ENCODE measurements at places on chromosomes 7 and 10.

DNA sequence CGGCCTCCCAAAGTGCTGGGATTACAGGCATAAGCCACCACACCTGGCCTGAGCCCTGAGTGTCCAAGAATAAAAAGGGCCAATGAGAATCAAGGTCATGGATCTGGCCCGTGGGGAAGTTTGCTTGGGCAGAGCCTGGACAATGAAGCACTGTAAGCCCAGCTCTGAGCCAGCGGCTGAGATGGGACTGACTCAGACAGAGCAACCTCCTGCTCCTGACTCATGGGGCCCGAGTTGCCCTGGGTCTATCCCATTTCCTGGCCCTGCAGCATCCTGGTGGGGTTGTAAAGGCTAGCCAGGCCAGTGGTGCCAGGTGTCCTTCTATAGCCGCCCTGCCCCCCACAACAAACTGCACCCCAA is 5.2 kb upstream of the MYH16 start:
- DNase-seq, result peak; percentile 91

DNA sequence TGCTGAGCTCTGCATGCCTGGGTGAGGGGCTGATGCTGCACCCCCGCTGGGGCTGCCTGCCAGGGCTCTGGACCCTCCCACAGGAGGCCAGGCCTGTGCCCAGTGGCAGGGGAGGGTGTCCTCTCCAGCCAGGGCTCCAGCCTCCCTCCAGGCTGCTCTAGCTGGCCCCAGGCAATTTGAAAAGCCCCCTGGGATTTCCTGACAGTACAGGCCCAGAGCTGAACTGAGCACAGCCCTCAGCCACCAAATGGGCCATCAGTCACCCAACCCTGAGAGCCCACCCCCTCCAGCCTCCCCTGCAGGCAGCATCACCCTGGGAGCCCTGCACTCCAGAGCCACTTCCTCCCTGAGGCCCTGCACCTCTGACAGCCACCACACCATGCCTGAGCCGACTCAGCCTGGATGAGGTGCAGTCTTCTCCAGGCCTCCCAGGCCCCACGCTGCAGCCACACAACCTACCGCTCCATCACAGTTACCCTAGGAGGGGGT is 101.8 kb upstream of the RET start:
- no peak for DNase-seq

DNA sequence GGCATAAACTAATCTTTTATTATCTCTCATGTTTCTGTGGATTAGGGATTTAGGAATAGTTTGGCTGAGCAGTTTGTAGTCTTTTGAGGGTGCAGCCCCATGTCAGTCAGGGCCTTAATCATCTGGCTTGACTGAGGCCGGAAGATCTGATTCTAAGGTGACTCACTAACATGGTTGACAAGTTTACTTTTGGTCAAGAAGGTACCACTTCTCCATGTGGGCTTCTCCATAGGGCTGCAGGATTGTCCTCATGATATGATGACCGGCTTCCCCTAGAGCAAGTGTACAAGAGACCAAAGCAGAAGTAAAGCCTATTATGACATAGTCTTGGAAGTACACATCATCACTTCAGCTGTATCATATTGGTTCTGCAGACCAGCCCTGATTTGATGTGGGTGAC is 45.9 kb upstream of the OIT3 start:
- peak; percentile 41 for DNase-seq

- DNase-seq, result no peak
Observed at GRCh38 chr10:30963992-30964930, 67.4 kb downstream of the ZNF438 start.

GRCh38 chr10:11469575-11470391 is 141.7 kb downstream of the USP6NL start:
- no peak for DNase-seq

All from iris pigment epithelial cell (primary cell).